Common myeloid progenitor, CD34-positive (primary cell): ENCODE measurements at places on chromosomes 2 and 18.

DNA sequence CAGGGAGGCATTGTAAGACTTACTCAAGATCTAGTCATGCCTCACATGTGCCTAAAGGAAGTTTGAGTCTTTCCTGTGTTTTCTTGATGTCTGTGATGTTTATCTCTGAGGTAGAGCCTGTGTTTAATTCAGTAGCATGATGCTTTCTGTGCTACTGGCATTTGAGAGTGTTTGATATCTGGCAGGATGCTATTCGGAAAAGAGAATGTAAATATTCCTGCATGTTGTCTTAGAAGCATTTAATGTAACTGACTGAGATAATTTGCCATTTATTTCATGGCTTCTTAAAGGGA is 58.8 kb downstream of the GREB1L start:
- no peak for DNase-seq

GRCh38 chr2:71385012-71385411 is 53.4 kb downstream of the ZNF638 start:
- no peak for DNase-seq

DNA sequence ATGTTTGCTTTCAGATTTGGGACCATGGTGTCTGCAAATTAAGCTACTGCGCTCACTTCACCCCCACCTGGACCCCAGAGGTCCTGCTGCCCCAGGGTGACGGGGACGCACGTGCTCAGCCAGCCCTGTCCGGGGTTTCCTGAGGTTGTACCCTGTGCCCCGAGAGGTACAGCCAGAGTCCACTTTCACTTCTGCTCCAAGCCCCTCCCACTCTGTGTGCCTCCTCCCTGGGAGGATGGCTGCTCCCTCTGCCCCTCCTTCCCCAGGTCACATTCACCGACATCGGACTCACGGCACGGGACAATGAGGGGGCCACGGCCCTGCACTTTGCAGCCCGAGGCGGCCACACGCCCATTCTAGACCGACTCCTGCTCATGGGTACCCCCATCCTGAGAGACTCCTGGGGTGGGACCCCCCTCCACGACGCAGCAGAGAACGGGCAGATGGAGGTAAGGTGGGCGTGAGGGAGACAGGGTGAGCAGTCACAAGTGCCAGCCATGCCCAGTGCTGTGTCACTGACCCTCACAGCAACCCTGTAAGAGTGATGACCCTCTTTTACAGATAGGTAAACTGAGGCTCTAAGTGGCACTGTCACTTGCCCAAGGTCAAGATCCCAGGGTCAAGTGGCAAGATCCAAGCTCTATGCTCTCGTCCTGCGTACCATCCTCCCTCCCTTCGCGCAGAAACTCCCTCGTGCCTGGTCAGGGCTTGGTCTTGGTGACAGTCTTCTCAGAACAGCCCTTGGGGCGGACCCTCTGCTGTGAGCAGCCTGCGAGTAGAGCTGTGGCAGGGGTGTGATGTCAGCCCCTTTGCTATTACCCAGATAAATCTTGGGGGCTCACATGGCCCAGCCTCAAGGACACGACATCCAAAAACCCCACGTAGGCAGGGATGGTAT is 7.6 kb downstream of the ESPNL start:
- DNase-seq: no peak

GRCh38 chr18:8412117-8412516 is 197.1 kb upstream of the RAB12 start:
- no peak for DNase-seq

- DNase-seq: no peak
Observed at GRCh38 chr2:51717312-51717711, 685.4 kb upstream of the NRXN1 start.

DNA sequence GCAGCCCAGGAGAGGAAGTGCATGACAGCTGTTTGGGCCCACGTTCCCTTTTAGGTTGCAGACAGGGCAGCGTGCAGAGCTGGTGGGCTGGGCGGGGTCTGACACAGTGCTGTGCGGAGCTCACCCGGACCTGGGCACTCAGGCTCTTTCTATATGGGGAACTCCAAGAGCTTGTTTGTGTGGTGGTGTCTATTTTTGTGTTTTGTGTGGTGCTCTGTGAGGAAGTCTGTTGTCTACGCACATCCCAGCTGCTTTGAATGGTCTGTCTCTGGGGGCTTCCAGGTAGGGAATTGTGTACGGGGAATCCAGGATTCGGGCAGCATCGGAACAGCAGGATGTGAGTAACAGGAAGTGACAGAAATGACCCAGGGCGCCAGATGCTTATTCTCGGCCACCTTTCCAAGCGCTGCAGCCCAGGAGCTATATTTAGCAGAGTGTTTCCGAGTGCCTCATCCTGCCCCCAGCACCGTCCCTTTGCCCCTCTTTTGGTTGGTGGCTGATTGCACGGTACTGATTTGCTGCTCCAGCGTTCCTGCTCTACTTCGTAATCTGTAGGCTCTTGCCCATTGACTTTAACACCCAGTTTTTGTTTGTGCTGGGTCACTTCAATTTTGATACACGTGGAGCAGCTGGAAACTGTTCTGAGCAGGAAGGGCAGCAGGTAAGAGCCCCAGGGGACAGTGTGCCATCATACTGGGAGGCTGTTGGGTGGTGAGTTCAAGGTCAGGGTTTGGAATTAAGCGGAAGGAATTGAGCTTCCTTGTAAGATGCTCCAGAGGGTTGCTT is 64.7 kb downstream of the DGKD start:
- peak; percentile 25 for DNase-seq

DNA sequence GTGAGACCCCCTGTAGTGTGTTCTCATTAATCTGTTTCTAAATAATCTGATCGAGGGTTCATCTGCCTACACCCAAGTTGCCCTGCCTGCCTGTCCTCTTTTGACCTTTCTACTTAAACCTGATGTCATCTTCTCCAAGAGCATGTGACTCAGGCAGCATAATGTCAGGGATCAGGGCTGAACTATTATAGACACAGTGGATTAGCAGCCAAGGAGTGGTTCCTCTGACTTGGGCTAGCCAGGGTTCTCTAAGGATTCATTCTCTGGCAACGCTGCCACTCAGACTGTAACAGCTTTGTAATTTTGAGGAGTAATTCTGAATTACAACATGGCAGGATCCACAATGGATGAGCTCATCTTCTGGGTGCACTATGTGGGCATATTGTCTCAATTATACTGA is 124.0 kb downstream of the MDH1 start:
- DNase-seq: no peak

DNA sequence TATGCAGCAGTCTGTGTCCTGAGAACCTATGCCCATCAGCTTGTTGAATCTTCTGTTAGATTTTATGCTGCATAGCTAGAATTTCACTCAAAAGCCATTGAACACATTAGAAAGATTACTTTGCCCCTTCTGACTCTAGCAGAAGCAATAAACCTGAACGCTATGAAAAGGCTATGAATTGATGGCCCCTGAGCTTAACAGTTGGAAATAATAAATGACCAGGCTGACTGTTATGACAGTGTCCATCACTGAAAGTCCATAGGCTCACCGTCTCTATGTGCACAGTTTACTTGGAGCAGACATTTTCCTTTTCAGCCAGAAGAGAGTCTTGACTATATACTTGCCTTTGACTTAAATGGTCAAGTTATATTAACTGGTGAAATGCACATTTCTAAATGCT is 1618.8 kb upstream of the ACVR2A start:
- DNase-seq: no peak

- DNase-seq: no peak
Observed at GRCh38 chr2:68739595-68740399, 5.2 kb downstream of the ARHGAP25 start.

GRCh38 chr18:40851014-40851429 is 1104.0 kb upstream of the PIK3C3 start:
- no peak for DNase-seq

GRCh38 chr2:203705178-203705577 is 1.3 kb upstream of the CD28 start:
- no peak for DNase-seq

GRCh38 chr18:79447703-79448367 is 52.1 kb downstream of the NFATC1 start:
- no peak for DNase-seq

GRCh38 chr2:623130-623922 is 53.9 kb downstream of the TMEM18 start:
- DNase-seq: no peak

DNA sequence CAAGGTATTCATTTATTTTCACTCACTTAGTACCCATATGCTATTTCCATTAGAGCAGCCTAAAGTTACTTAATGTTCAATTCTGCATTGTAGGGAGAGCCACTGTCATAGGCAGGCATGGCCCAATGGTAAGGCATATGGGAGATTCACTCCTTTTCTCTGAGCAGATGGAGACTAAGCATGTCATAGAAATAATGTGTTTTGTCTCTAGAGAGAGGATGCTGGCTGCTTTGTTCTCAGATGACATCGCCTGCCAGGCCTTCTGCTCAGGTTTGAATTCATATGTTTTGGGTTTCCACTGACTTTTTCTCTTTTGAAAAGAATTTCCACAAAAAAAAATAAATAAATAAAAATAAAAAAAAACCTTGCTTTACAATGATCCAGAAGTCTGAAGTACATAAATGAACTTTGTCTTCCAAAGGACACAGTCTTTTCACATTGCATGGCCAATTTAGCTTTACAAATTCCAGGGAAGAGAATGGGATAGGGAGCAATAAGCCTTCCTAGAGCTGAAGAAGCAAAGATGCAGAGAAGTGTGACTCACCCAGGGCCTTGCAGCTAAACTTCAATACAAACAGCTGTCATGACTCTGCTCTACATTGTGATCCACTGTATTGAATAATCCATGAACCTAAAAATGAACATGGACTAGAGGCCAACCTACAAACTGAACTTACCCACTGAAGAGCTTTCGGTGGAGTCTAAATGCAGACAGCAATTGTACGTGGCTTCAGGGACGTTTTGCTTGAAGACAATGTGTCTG is 422.5 kb downstream of the CMPK2 start:
- DNase-seq: no peak

- no peak for DNase-seq
Observed at GRCh38 chr18:32688821-32689220, 84.0 kb downstream of the KLHL14 start.

- peak; percentile 81 for DNase-seq
Observed at GRCh38 chr2:181677912-181678586, 2.3 kb downstream of the NEUROD1 start.

DNA sequence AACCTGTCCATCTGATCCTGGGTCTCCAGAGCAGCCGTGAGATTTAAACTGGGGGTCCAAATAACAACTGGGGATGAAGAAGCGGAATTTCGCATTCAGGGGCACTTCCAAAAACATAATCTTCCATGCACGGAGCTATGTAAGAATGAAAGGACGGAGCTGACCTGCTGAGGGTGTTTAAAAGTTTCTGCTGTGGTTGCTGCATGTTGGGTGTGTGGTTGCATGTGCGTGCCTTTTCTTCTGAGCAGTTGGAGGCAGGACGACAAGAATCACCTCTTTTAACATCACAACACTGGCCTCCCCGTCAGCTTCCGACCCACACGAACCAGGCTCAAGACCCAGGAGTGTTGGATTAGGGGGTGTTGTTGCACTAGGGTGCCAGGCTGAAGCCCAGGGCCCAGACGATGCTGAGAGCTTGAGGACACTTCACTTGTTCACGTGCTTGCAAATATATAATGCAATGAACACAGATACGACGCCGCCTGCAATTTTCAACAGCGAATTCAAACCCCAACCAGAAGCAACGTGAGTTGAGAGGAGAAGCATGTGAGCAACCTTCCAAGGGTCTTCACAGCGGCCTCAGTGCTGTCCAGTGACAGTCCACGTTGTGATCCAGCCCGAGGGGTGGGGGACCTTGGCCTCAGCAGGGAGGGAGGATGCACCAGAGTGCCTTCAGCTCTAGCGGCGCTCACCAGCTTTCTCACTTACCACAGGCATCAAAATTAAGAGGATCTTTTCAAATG is 76.0 kb upstream of the SALL3 start:
- DNase-seq: no peak

DNA sequence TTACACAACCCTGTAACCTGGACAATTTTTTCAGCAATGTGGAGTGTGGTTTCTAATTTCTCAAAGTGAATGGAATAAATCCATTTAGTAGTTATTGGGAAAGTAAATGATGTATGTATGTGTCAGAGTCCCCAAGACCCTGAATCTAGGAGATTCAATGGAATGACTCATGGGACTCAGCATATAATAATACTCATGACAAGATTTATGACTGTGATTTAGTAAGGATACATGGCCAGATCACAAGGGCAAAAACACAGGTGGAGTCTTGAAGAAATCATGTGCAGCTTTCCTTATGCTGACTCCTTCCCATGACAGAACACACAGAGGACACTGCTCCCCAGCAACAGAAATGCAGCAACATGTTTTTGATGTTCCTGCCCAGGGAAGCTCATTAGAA is 1877.7 kb upstream of the LRRTM1 start:
- no peak for DNase-seq

GRCh38 chr18:48548011-48548771 is 9.4 kb downstream of the CTIF start:
- DNase-seq: no peak

DNA sequence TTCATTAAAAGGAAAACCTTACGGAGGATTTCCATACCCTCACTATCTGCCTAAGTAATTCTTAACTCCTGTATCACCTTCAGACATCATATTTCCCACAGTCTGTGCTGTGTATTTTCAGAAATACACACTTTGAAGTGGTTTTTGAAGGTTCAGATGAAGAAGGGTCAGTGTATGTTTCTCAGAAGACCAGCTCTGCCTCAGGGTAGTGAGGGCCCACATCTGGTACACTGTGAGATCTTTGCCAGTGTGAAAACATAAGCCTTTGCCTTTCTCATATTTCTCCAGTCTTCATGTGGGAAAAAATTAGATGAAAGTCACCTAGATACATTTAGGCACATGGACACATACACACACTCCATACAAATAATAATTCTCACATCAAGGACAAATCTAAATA is 408.4 kb downstream of the RIT2 start:
- DNase-seq: no peak

GRCh38 chr2:109648041-109648527 is 33.9 kb downstream of the SOWAHC start:
- DNase-seq: no peak

DNA sequence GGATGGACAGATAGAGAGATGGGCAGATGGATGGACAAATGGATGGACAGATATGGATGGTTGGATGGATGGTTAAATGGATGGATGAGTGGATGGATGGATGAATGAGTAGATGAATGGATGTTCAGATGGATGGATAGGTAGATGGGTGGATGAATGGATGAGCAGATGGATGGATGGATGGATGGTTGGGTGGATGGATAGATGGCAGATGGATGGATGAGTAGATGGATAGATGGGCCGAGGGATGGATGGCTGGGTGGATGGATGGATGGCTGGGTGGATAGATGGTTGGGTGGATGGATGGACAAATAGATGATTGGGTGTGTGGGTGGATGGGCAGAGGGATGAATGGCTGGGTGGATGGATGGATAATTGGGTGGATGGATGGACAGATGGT is 98.9 kb upstream of the OTOS start:
- no peak for DNase-seq

DNA sequence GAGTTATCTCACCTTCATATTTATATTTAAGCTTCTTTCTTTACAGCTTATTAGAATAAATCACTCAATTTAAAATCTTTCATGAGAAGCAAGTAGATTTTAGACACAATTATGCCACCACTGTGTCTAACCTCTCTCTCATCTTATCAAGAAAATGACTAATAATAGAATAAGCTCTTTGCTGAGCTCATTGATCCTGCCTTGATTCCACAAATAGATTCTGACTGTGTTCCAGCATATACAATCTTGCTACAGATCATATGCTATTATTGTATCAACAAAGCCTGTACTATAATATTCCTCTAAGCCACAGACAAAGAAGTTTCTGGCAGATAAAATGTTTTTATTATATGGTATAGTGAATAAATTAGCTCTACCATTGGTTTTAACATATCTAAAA is 168.7 kb upstream of the GULP1 start:
- no peak for DNase-seq
